NK-92 treated with Interleukin-12 subunit alpha and Interleukin-12 subunit beta, amount 100 ng/mL, for 24 hours (cell line): ENCODE measurements at places on chromosomes 1 and 21.

DNA sequence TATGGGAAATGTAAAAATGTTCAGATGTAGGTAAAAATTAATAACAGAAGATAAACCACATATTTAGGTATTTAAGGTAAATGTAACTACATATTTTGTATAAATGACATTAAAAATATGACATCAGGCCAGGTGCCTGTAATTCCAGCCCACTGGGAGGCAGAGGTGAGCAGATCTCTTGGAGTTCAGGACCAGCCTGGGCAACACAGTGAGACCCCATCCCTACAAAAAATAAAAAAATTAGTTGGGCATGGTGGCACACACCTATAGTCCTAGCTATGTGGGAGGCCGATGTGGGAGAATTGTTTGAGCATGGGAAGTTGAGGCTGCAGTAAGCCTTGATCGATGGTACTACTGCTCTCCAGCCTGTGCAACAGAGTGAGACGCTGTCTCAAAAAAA is 216.5 kb downstream of the SPATA17 start:
- no peak for DNase-seq

DNA sequence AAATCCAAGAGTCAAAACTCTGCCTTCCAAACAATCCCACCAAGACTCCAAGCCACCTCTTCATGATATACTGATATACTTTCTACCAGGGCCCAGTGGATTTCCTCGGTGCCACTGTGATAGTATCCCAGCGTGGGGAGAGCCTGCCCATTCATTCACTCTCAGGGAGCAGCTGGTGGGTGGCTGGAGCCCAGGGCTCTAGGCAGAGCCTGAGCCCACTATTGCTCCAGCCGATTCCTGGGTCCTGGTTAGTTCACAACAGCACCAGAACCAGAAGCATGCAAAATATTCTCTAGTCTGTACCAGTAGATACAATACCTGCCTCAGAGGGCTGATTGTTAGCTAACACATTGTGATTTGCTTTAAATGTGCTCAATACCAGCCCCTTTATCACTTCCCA is 831 bp downstream of the CSRP1 start:
- no peak for DNase-seq

GRCh38 chr1:156877433-156878170 is 15.9 kb upstream of the PEAR1 start:
- no peak for DNase-seq

GRCh38 chr1:115493834-115494233 is 147.9 kb upstream of the VANGL1 start:
- DNase-seq = no peak

DNA sequence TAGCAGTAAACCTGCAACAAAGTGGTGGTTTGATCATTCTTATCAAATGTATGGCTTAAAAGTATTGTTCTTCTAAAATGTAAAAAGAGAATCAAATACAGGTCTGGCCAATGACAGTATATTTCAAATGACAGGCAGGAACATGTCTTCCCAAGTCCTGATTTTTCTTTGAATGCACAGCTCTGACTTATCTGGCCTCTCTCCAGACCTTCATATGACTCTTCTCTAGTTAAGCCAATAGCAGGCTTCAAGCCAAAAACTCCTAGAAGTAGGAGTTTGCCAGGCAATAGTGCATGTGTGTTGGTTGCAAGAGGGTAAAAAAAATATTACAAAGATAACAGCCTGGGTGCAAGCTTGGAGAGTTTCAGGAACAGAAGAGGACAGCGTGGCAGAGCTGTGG is 345.5 kb downstream of the SMYD3 start:
- DNase-seq = no peak

DNA sequence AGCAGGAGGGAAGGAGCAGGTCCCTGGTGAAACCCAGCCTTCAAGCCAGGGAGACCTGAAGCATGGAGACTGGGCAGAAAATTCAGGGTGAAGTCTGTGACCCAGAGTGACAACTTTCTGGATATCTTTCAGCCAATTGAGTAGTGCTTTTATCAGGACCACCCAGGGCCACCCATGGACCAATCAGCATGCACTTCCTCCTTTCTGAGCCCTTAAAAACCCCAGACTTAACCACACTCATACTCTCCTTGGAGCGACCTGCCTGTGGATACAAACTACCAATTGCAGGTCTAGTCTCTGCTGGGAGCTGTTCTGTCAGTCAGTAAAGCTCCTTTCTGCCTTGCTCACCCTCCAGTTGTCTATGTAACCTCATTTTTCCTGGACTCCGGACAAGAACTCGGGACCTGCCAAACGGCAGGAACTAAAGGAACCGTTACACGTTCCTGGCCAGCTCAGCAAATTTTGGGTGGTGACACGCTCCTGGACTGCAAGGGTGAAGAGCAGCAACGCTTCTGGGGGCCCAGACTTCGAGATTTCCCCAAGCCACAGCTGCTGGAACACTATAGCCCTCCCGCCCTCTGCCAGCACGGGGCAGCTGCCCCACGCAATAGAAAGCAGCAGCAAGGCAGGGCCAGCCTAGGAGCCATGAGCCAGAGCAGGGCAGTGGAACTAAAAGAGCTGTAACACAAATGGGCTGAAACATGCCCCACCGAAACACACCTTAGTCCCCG is 1183.4 kb downstream of the AMY1C start:
- no peak for DNase-seq

- DNase-seq = no peak
Observed at GRCh38 chr1:70409136-70409535, 1.9 kb upstream of the CTH start.

- no peak for DNase-seq
Observed at GRCh38 chr1:61270761-61271411, 188.5 kb downstream of the NFIA start.

GRCh38 chr1:33363470-33363861 is 42.6 kb upstream of the A3GALT2 start:
- DNase-seq = no peak

GRCh38 chr1:30328100-30328370 is 395.4 kb downstream of the MATN1 start:
- DNase-seq = no peak

DNA sequence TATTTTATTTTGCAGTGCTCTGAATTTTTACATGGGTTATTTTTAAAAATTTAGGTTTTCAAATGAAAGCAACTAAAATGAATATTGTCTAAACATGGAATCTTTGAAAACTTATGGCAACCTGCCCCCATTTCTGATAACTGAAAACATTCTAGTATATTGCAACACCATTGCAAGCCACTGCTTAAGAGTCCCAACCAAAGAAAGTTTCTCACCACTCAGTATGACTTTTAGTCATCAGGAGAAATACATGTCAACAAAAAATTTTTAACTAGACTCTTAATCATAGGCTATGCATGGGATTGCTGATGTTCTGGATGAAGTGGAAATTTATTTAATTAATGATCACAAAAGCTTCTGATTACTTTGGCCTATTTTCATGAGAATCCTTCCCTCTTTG is 112.1 kb downstream of the TNFSF18 start:
- DNase-seq = no peak

DNA sequence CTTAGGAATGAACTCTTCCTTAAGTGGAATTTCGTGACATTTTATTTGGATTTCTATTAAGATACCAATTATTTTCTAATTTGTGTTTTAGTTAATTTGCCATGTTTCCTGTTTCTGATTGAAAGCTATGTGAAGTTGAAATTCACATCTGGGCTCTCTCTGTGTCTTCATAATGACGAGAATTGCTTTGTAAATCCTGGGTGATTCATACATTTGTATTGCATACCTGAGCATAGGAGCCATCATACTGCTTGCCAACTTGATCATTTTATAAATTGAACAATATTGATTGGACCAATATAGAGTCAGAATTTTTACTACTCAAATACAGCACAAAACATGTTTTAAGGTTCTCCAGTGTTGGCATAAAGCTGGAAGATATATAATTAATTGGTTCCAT is 817.9 kb downstream of the BRINP3 start:
- no peak for DNase-seq

DNA sequence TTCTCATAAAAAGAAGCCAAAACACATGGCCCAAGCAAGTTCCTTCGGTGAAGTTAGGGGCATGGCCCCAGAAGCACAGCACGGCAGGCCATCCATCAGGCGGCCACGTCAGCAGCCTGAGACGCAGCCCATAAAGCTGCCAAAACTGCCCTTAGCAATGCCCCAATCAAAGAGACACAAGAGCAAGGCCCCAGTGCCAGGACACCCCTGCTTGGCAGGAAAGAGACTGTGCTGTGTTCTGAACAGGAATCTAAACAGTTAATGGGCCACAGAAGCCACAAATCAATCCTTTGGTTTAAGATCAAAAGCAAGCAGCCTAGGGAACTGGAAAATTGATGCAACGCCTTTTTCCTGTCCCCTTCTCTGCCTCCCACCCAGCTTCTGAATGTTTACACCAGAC is 497.0 kb upstream of the USP24 start:
- DNase-seq = no peak

DNA sequence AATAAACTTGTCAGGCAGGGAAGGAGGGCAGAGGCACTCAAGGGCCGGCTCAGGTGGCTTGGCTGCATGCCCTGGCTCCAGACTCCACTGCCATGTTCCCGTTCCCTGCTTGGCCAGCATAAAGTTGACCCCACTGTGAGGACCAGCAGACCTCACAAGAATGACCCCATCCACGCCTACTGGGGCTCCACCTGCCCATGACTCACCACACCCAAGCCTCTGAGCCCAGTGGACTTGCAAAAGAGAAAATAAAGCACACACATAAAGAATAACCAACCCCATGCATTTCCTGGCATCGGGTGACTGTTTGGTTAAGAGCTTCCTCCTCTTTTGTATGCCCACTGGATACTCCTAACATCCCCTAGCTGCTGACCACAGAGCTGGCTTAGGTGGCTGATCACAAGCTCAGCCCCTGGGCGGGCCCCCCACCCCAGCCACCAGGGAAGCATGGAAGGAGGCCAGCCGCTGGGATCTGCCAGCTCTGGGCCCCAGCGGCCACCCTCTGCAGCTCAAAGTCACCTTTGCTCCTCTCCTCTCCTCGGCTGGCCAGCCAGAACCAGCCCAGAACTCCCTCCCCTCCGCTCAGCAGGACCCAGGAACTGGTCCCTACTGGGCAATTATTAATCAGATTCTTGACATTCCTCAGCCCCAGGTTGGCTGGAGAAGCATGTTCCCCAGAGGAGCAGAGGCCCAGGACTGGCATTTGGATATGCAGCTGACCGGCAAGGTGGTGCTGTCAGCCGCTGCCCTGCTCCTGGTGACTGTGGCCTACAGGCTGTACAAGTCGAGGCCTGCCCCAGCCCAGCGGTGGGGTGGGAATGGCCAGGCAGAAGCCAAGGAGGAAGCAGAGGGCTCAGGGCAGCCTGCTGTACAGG is at the start of gene KLHDC7A:
Gene KLHDC7A (plus strand): TSS at position 616 of the 875 bp plus-strand sequence. CDS start 52 bp downstream, at position 668.
- no peak for DNase-seq

GRCh38 chr1:70077066-70077465 is 128.3 kb downstream of the LRRC40 start:
- DNase-seq = no peak

DNA sequence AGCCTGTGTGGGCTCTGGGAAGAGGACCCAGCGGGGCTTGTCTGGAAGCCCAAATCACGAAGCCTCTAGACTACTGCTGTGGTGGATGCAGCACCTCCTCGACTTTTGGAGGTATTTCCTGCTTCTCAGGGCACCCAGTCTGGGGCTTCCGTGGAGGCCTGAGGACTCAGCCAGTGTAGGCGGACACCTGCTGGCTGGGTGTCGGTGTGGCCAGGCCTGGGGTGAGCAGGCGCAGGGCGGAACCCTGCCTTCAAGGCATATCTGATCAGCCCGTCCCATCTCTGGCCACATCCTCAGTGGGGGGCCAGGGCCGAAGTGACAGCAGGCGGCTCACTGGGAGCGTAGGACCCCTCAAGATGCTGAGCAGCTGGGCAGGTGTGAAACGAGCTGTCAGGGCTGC is 6.9 kb downstream of the PLCH2 start:
- no peak for DNase-seq

GRCh38 chr1:212794561-212795014 is 2.9 kb downstream of the TATDN3 start:
- DNase-seq = no peak

- no peak for DNase-seq
Observed at GRCh38 chr1:100476735-100477290, 61.1 kb upstream of the GPR88 start.

DNA sequence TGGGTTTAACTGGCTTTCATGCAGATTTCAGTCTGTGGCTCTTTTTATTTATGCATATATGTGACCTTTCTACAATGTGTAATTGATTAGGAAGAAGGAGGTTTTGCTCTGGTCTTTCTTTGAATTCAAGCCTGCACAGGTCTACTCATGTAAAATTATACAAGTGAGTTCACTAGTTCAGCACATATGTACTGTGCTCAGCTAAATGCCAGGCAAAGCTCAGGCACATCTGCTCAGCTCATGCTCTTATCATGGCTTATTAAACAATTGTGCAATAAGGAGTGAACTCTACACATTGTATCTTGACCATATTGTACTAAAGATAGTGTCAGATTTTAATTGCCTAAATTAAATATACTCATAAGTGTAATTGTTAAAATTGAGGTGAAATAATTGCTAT is 378.4 kb downstream of the ADGRL2 start:
- no peak for DNase-seq

- no peak for DNase-seq
Observed at GRCh38 chr1:224670506-224670905, 54.4 kb downstream of the CNIH3 start.

GRCh38 chr1:26772687-26773086 is 15.1 kb upstream of the PIGV start:
- DNase-seq = no peak

DNA sequence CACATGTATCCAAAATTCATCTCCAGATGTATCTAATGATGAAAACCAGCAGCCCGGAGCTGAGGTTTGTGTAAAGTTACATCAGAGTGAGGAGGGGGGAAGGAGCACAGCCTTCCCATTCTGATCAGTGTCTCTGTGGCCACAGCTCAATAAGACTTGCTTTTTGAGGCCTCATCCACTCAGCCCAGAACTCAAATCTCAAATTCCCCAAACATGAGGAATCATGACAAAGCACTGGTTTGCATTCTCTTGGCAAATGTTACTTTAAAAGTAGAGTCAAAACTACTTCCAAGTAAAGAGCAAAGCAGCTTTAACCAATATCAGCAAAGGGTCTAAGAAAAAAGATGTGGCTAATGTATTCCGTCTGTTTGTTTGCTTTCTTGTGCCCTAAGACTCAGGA is 30.9 kb downstream of the CCN1 start:
- no peak for DNase-seq

DNA sequence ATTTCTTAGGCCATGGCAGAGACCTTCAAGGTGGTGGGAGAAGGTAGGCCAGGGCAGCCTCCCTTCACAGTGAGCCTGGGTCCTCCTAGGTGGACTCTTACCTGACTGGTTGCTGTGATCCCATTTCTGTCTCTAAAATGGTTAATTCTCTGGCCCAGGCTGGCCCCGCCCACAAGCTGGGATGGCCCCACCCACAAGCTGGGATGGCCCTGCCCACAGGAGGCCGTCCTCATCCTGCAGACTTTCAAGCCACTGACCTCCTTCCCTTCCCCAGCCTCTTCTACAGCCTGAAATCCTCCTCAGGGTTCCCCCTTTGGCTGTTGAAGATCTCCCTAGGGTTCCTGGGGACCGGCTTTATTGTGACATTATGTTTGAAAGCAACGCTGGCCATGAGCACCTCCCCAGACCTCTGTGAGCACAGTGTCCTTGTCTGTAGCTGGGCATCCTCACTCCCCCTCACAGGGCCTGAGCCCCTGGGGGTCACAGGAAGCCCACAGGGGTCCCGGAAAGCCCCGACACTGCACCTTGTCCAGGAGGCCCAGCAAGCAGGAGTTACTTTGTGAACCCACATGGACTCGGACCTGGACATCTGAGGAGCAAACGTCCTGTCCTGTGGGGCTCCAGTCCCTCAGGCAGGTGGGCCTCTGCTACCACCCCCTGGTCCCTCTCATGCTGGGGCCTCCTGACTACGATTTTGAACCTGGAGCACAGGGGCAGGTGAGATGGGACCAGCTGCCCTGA is 621.7 kb downstream of the MATN1 start:
- no peak for DNase-seq

GRCh38 chr1:41455479-41456332 is 28.8 kb downstream of the EDN2 start:
- no peak for DNase-seq
